ENCODE measurements at places on chromosomes 5 and 9. TPM values are rescaled to one million over a fixed set of nuclear protein-coding genes. Genes with fewer than 3 reads are reported as not detected.

DNA sequence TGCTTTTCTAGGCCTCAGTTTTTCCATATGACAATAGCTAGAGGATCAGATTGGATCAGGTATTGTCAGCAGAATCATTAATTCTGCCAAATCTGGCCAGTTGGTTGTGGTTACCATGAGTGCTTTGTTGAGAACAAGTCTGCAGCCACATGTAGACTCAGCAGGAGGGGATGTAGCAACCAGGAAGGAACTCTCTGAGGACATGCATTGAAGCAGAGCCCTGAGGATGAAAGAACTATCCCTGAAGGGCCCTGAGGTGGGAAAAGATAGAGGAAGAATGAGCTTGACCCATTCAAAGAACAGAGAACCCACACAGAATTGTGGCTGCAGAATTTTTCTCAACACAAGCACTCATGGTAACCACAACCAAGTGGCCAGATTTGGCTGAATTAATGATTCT, 60.1 kb upstream of the AFAP1L1 start:
- no peak for DNase-seq

DNA sequence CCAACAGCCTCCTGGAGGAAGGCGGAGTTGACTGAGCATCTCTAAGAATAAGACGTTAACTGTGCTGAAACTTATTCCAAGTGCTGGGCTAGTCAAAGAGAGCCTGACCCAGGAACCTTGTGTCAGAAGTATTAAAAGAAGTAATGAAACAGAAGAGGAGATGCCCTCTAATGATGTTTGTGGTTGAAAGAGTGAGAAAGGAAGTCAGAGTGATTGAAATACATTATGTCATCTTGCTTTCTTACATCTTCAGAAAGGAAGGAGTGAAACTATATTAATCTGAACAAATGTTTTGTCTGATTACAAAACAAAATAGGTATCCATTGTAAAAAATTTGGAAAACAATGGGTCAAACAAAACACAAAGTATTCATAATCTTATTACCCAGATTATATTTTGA, 460.7 kb downstream of the NTRK2 start:
- no peak for DNase-seq

PCDHA9 gene
- 0.25 TPM for total RNA-seq

DNA sequence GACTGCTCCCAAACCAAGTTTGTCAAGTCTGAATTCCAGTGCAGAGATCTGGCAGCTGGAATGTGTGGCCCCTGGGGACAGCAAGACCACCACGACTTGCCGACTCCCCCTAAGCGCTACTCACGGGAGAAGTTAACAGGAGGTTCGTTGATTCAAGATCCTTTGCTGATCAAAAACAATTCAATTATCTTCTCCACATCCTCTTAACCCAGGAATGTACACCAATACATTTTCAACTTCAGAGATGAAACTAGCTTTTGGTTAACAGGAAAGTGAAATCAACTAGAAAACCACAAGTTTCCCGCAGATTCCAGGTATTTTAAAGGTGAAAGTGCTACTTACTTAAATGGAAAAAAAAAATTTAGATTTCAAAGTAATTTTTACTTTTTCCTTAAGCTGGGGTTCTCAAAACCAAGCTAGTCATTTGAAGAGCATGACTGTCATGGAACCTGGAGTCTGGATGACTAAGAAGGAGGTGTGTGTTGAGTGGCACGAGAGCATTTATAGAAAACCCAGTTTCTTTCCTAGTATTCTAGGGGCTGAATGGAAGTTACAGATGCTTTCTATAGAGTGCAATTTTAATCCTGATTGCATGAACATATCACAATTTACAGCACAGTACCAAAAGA, 257.5 kb upstream of the PANK3 start:
- DNase-seq, result no peak

TMEM252 gene
- total RNA-seq, result not detected

RALGPS1 gene
- 2.4 TPM for total RNA-seq

DNA sequence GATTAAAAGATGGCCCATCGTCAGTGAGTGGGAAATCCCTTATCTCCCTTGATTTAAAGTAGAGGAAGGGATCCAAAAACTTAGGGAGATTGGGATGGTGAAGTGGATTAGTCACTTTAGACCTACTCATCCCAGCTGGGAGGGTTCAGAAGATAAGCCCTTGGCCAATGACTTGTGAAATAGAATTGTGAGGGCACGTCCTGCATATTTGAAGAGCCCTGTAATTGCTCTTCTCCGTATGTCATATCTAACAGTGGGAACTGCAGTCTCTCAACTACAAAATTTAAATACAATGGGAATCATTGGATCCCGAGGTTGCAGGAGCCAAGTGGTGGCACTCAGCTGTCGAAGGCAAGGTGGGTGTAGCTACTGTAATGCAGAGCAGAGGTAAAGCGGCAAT, 65.4 kb upstream of the C9orf72 start:
- DNase-seq, result peak; percentile 16

DNA sequence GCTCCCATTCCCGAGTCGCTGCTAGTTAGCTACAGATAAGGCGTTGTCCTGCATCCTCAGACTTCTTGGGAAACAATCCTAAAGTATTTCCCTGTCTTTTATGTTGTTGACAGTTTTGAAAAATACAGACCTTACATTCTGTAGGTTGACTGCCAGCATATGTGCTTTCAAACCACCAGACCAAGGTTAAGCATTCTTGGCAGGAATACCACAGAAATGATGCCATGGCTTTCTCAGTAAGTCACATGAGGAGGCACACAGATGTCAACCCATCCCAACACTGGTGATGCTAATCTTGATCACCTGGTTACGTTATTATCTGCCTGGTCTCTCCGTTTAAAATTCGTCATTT, 871 bp downstream of the GLE1 start:
- no peak for DNase-seq

ARL14EPL gene
- total RNA-seq, result not detected

PCDHGB4 gene
- total RNA-seq, result 0.79 TPM
